Heart left ventricle (tissue), 16 donors: ENCODE measurements at places on chromosomes 1 and 21. TPM values are rescaled to one million over a fixed set of nuclear protein-coding genes. Genes with fewer than 3 reads are reported as not detected.
A peak's percentile ranks its signal among the peaks of the same experiment; 100 is the strongest.

DNA sequence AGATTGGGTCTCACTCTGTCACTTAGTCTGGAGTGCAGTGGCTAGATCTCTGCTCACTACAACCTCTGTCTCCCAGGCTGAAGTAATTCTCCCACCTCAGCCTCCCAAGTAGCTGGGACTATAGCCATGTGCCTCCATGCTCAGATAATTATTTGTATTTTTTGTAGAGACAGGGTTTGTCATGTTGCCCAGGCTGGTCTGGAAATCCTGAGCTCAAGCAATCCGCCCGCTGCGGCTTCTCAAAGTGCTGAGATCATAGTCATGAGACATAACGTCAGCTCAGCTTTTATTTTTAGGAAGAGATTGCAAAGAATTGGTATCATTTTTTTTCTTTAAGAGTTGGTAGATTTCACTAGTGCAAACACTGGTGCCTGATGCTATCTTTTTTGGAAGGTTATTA lies 244.9 kb downstream of the DSCAM start:
- no peak overlapping the region for H3K4me3 ChIP-seq
- H3K27me3 ChIP-seq = no peaks in the 10 kb centered on the region
- H3K4me1 ChIP-seq = no peaks in the 10 kb centered on the region
- no peak overlapping the region for H3K27ac ChIP-seq
- H3K36me3 ChIP-seq = no peaks in the 10 kb centered on the region

DNA sequence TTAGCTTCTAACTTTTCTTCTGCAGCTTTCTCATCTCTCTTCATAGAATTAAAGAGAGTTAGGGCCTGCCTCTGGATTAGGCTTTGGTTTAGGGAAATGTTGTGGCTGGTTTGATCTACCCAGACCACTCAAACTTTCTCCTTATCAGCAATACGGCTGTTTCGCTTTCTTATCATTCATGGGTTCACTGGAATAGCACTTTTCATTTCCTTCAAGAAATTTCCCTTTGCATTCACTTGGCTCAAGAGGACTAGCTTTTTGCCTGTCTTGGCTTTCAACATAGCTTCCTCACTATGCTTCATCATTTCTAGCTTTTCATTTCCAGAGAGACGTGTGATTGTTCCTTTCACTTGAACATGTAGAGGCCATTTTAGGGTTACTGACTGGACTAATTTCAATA lies 59.6 kb downstream of the AKT3 start:
- DNase-seq = no peak
- peaks cover 52% of the 10 kb centered on the region for H3K4me1 ChIP-seq
- H3K4me3 ChIP-seq = no peak overlapping the region
- no peaks in the 10 kb centered on the region for H3K36me3 ChIP-seq
- H3K27ac ChIP-seq = peak overlapping the region; percentile 23
- H3K27me3 ChIP-seq = no peaks in the 10 kb centered on the region

GRCh38 chr1:6854166-6854565 lies 68.9 kb downstream of the CAMTA1 start:
- no peaks in the 10 kb centered on the region for H3K27me3 ChIP-seq
- H3K4me1 ChIP-seq = no peaks in the 10 kb centered on the region
- no peak overlapping the region for H3K4me3 ChIP-seq
- H3K27ac ChIP-seq = no peak overlapping the region
- no peaks in the 10 kb centered on the region for H3K36me3 ChIP-seq
- DNase-seq = no peak

DNA sequence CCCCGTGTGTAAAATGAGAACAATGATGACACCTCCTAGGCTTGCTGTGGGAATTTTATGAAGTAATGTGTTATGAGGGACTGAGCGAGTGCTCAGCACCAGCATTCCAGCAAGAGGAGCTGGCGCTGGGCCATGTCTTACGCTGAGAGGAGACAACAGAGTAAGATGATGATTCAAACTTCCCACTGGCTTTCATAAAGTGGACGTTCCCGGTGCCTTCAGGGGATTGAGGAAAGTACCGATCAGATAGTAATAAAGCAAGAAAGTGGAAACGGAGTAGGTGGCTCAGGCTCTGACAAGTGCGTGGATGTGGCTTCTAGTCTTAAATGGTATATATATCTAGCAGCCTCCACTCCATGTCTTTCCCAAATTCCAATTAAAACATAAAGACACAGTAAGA lies 23.8 kb downstream of the EPHA10 start:
- peaks cover 4% of the 10 kb centered on the region for H3K27me3 ChIP-seq
- no peaks in the 10 kb centered on the region for H3K36me3 ChIP-seq

GRCh38 chr1:172719694-172720138 lies 60.8 kb downstream of the FASLG start:
- H3K36me3 ChIP-seq = no peaks in the 10 kb centered on the region
- H3K4me1 ChIP-seq = no peaks in the 10 kb centered on the region
- H3K27me3 ChIP-seq = no peaks in the 10 kb centered on the region
- H3K27ac ChIP-seq = no peak overlapping the region

- H3K36me3 ChIP-seq = no peaks in the 10 kb centered on the region
- H3K4me3 ChIP-seq = no peak overlapping the region
- no peak overlapping the region for H3K27ac ChIP-seq
- peaks cover 24% of the 10 kb centered on the region for H3K4me1 ChIP-seq
Observed at GRCh38 chr1:214538496-214538895, 12.9 kb downstream of the PTPN14 start.

- no peak overlapping the region for H3K27ac ChIP-seq
- no peak for DNase-seq
- no peaks in the 10 kb centered on the region for H3K4me1 ChIP-seq
- no peak overlapping the region for H3K4me3 ChIP-seq
- H3K36me3 ChIP-seq = peaks cover 41% of the 10 kb centered on the region
- H3K27me3 ChIP-seq = no peaks in the 10 kb centered on the region
Observed at GRCh38 chr1:53781654-53782053, 42.7 kb upstream of the GLIS1 start.

The SPRR2D gene
- total RNA-seq = not detected

The KLF17 gene
- total RNA-seq = not detected
